ENCODE measurements at places on chromosomes 16 and 17. TPM values are rescaled to one million over a fixed set of nuclear protein-coding genes. Genes with fewer than 3 reads are reported as not detected.

DNA sequence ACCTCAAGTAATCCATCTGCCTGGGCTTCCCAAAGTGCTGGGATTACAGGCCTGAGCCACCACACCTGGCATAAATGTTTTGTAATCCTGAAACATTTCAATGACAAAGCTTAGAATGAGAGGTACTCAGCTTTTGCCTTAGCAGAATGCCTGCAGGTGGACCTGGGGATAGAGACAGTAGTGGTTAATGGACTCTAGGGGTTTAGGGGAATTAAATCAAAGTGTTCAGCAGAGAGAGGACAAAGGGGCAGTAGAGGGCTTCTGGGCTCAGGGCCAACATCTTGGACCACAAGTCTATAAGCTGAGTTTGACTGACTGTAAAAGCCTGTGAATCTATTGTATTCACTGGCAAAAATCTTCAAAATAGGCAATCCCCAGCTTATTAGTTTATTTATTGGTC lies 36.0 kb upstream of the MED13 start:
- no peak for ATAC-seq

DNA sequence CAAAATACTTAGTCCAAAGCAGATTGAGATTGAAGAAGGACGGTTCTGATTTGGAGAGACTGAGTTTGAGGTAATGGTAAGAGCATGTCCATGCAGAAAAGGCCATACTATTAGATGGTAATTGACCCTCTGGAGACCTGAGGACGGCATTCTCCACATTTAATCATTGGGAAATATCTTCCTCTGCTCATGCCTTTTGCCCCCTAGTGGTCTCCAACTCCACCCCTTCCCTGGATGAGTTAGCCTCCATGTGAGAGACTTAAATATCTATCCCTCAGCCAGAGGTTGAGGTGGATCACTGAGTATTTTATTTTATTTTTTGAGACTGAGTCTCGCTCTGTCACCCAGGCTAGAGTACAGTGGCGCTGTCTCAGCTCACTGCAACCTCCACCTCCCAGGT lies 10.4 kb upstream of the OR3A1 start:
- ATAC-seq = no peak

- ATAC-seq = no peak
These were observed 36.2 kb upstream of the MAP3K14 start for GRCh38 chr17:45353043-45353442.

- no peak for ATAC-seq
These were observed 356.0 kb downstream of the C16orf95 start for GRCh38 chr16:86961171-86961601.

GRCh38 chr17:70276906-70277305 lies 107.6 kb downstream of the KCNJ2 start:
- no peak for ATAC-seq

DNA sequence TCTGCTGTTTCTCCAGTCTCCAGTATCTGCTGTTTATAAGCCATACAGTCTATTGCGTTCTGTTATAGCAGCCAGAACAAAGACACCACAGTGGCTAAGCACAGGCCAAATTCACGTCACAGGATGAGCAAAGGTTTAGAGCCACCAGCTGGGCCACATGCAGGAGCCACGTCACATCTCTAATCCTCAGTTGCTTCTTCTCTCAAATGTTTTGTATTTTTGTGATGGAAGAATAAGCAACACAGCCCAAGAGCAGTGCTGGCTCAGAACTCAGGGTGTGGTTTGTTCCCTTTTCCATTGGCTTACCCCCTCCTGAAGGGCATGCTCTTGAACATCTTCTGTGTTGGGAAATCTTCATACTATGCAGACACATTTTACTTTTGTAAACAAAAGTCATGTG lies 309.4 kb upstream of the CDH5 start:
- peak; percentile 80 for ATAC-seq

DNA sequence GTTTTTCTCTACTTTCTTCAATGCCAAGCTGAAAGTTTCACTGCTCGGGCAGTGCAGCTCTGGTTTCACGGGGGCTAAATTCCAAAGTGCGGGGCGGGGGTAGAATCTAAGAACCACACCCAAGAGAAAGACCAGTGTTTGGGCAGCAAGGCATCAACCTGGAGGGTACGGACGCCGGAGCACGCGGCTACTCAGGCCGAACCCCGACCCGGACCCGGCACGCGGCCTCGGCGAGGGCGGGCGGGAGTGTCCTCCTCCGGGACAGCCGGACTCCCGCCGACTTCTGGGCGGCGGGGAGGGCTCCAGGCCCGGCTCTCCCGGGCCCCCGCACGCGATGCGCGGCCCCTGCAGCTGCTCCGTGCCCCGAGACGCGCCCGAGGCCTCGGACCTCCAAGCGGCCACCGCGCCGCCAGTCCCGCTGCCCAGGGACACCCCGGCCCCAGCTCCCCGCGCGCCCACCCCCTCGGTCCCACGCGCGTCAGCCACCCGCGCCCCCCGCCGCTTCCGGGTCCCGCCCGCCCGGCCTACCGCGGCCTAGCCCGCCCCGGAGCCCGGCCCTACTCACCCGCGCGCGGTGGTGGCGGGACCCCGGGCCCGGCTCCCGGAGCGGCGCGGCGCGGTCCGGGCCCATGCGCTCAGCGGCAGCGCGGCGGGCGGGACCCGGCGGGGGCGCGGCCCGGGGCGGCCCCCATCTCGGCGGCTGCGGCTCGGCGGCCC lies 561 bp downstream of the AXIN1 start:
- ATAC-seq = peak; percentile 41

DNA sequence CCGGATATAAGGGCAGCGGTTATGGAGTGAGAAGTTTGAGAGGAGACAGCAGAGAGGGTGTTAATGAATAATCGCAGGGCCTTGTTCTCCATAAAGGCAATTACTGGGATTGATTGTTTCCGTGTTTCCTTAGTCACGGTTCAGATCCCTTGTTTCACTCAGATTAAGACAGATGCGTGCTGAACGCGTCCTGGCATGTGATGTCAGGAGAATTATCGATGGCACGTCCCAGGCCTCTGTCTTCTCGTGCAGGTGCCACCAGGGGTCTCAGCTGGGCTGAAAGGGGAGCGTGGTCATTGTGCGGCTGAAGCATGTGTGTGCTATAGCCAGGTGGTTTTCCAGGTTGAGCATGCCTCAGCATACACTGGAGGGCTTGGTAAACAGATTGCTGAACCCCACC lies 142.4 kb upstream of the NOL11 start:
- no peak for ATAC-seq

The C16orf89 gene
- total RNA-seq = 14.4 TPM

DNA sequence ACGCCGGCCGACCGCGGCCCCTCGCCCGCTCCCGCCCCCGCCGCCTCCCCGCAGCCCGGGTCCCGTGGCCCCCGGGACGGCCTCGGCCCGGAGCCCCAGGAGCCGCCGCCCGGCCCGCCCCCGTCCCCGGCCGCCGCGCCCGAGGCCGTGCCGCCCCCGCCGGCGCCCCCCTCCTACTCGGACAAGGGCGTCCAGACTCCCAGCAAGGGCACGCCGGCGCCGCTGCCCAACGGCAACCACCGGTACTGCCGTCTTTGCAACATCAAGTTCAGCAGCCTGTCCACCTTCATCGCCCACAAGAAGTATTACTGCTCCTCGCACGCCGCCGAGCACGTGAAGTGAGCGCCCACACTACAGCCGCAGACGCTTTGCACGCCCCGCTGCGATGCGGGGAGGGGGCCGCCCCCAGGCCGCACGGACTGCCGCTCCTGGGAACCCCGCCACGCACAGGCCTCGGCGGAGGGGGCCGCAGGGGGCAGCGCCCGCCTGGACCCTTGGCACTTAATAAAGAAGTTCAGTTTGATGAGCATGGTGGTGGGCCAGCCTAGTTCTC lies 35.5 kb upstream of the ZC3H18 start:
- peak; percentile 11 for ATAC-seq

The ZNF19 gene
- 2.2 TPM for total RNA-seq

- ATAC-seq = no peak
These were observed 39.1 kb downstream of the HOXB1 start for GRCh38 chr17:48491527-48492273.

GRCh38 chr16:52549011-52549692 lies 2.2 kb upstream of the TOX3 start:
- ATAC-seq = no peak

- ATAC-seq = no peak
These were observed 17.7 kb upstream of the CNP start for GRCh38 chr17:41948762-41949460.

- no peak for ATAC-seq
These were observed 34.4 kb upstream of the MNT start for GRCh38 chr17:2435181-2435741.

DNA sequence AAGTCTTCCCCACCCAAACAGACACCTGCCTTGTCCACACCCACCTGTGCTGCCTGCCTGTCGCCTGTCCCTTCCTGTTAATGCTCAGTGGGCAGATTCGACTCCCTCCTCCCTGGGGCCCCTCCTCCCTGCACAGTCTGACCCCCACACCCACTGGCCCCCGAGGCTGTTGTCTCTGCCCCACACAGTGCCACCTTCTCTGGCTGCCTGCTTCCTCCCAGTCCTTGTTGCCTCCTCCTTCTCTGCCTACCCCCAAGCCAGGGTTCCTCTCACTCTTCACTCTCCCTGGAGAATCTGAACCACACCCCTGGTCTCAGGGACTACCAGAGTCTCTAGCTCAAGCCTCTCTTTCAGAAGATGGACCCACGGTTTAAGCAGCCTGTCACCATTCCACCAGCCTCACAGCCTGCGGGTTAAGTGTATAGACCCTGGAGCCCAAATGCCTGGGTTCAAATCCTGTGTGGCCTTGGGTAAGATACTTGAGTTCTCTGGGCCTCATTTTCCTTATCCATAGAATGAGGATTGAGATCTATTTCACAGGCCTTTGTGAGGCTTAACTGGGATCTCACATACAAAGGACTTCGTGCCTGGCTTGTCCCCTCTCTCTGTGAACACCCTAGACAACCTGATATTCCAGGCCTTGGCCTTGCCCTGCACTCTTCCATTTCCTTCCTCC lies 3.8 kb upstream of the ARHGAP23 start:
- no peak for ATAC-seq

The ZNF768 gene
- total RNA-seq = 41.3 TPM

The C17orf50 gene
- not detected for total RNA-seq

The DNAAF8 gene
- 0.89 TPM for total RNA-seq

DNA sequence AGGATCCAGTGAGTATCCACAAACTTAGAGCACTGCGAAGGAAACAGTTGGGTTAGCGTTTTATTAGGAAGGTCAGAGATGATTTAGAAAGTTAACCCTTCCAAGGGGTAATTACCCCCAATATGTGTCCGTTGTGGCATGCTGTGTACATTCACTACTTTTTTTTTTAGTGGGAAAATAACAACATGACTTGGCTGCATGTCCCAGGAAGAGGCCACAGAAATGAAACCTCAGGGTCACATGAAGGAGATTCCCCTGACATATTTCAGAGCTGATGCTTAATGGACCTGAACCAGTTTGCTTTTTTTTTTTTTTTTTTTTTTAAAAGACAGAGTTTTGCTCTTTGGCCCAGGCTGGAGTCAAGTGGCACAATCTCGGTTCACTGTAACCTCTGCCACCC lies 167.5 kb downstream of the PRKCA start:
- no peak for ATAC-seq

GRCh38 chr17:20998571-20999043 lies 44.2 kb downstream of the USP22 start:
- ATAC-seq = no peak

The HOXB3 gene
- 21.9 TPM for total RNA-seq

GRCh38 chr17:39517224-39517623 lies 55.9 kb downstream of the CDK12 start:
- no peak for ATAC-seq

DNA sequence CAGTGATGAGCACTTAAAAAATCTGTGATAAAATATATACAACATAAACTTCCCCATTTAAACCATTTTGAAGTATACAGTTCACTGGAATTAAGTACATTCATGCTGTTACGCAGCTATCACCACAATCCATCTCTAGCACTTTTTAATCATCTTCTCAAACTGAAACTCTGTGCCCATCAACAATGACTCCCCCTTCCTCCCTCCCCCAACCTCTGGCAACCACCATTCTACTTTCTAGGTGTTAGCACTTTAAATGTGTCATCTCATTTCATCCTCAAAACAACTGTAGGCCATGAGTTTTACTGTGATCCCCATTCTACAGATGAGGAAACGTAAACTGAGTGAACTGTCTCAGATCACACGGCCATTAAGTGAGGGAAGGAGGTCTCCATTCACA lies 13.8 kb upstream of the TMEM98 start:
- ATAC-seq = no peak

The CIBAR2 gene
- total RNA-seq = not detected

- ATAC-seq = peak; percentile 47
These were observed 27.7 kb downstream of the NECAB2 start for GRCh38 chr16:83995754-83996153.

- peak; percentile 35 for ATAC-seq
These were observed 701 bp downstream of the JMJD6 start for GRCh38 chr17:76725580-76726230.

The CFAP97D1 gene
- total RNA-seq = not detected

GRCh38 chr17:901191-901950 lies 78.2 kb downstream of the NXN start:
- peak; percentile 88 for ATAC-seq

GRCh38 chr16:20073203-20074098 lies at the start of gene GPR139:
Gene GPR139 (minus strand): TSS chr16:20073890. CDS start chr16:20073616, 274 bp downstream.
- no peak for ATAC-seq

- ATAC-seq = no peak
These were observed 60.5 kb downstream of the TMEM132E start for GRCh38 chr17:34639706-34640425.

DNA sequence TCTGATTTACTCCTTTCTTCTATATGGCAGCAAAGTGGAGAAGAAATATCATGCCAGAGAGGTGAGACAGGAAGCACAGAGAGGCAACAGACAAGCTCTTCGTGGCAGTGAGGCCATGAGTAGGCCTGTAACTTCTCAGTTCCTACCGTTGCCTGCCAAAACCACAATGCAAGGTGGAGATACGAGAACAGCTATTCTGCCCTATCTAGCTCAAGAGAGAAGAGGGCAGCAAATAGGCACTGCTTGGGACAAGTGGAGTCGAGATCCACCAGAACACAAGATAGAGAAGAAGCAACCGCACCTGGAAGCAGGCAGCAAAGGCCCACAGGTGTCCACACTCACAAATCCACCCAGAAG lies 24.8 kb downstream of the RANBP10 start:
- no peak for ATAC-seq

DNA sequence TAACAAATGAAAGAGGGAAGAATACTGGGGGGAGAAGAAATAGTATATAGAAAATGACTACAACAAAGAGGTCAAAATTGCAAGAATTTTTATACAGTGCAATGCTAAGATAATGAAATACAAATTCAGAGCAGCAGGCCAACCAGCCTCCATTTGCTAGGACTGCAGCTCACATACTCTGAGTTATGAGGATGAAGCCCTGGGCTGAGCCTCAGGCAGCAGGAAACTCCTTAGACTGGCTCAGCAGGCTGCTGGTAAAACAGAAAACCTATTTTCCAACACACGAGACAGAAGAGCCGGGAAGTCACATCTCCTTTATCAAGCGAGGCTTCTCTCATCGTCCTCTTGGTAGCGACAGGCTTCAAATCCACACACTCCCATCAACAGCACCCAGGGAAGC lies 296.5 kb downstream of the SLC39A11 start:
- no peak for ATAC-seq

- ATAC-seq = peak; percentile 85
These were observed 18.8 kb downstream of the LGALS3BP start for GRCh38 chr17:78960928-78961327.

GRCh38 chr16:27316038-27316680 lies 2.4 kb downstream of the IL4R start:
- ATAC-seq = no peak

The TBC1D3B gene
- 6.7 TPM for total RNA-seq

- ATAC-seq = no peak
These were observed 26.9 kb downstream of the IRX5 start for GRCh38 chr16:54957403-54958166.

The LITAFD gene
- not detected for total RNA-seq
